ENCODE measurements at places on chromosomes 6 and 20.
A peak's percentile ranks its signal among the peaks of the same experiment; 100 is the strongest.

DNA sequence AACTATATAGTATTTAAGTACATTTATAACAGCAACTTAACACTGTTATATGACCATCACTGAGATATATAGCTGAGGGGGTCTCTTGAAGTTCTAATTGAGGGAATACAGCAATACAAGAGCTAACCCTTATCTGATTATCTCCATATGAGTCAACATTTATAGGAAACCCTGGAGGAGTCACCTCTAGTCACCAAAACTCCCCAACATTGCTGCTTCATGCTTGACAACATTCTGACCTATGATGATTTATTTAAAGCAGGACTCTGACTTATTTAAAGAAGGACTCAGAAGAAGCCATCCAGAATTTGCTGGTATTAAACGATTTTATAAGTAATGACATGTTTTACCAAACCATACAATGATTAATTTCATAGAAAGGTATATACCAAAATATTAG is 182.6 kb upstream of the NOX3 start:
- DNase-seq, result no peak

DNA sequence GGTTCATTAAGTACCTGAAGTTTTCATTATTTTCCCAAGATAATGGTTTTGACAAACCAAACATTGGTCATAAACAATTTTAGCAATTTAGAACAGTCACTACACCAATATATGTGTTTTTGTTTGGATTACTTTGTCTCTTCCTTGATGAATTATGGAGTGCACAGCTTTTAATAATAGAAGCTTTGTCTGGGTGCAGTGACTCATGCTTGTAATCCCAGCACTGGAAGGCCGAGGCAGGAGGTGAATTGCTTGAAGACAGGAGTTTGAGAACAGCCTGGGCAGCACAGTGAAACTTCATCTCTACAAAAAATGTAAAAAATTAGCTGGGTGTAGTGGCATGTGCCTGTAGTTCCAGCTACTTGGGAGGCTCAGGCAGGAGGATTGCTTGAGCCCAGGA is 89.4 kb upstream of the ANKEF1 start:
- DNase-seq, result no peak

- no peak for DNase-seq
Observed at GRCh38 chr6:143400258-143401067, 50.0 kb downstream of the ADAT2 start.

DNA sequence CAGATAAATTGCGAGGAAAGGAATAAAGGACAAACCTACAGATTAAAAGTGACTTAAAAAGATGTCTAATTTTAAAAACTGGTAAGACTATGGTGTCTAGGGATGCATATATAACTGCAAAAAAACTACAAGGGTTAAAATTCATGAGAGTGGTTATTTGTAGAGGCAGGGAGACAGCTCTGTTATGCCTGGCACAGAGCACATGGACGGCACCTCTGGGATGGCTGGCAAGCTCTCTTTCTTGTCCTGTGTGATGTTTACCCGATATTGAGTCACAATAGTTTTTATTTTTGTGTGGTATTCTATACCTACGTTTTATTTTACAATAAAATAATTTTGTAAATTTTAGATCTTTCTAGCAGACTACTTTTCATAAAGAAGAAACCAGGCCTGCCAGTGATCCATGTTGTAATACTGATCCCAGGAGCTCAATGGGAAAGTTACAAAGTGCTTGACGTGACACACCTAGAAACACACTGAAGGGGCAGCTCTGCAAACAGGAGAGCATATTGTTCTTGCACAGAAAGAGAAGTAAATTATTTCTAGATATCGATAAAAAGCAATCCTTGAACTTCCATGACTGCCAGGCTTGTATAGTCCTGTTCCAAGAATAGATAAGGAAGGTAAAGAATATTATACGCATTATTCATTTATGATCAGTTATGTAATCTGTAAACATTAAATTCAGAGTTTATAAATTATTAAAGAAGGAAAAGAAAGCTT is 290.0 kb downstream of the PTPRK start:
- DNase-seq, result no peak

DNA sequence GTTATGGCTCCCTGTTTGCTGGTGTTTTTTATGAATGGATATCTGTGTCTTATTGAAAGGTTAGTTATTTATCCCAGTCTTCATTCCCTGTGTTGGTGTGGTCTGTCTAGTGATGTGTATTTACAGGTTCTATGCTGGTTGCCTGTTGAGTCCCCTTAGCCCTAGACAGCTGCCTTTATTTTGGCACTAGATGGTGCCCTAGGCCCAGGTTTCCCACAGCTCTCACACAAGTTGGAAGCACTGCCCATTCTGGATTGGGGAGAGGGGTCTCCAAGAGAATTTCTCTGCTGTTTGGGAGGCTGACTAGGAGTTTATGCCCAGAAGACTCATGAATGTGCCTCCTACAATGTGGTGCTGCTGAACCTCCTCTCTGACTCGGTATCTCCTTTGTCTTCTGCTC is 12.4 kb downstream of the GRM1 start:
- peak; percentile 27 for DNase-seq

- no peak for DNase-seq
Observed at GRCh38 chr6:82068721-82069120, 178.8 kb downstream of the IBTK start.

- DNase-seq, result no peak
Observed at GRCh38 chr6:135126034-135126433, 55.1 kb upstream of the MYB start.

GRCh38 chr20:31698803-31699718 is 23.6 kb downstream of the BCL2L1 start:
- no peak for DNase-seq

GRCh38 chr6:67190733-67191132 is 1444.3 kb upstream of the ADGRB3 start:
- no peak for DNase-seq

DNA sequence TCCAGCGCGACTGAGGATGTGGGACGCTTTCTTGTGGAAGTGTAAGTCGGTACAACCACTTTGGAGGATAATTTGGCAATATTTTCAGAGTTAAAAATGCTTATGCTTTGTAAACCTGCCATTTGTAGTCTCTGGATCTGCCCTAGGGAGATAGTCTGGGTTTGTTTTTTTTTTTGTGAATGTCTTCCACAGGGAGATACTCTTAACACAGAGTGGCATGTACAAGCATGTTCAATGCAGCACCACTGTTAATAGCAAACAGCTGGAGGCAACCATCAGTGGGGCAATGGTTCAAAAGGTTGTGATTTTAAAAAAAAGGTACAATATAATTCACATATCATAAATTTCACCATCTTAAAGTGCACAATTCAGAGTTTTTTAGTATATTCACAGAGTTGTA is 22.4 kb downstream of the SLC9A8 start:
- no peak for DNase-seq

DNA sequence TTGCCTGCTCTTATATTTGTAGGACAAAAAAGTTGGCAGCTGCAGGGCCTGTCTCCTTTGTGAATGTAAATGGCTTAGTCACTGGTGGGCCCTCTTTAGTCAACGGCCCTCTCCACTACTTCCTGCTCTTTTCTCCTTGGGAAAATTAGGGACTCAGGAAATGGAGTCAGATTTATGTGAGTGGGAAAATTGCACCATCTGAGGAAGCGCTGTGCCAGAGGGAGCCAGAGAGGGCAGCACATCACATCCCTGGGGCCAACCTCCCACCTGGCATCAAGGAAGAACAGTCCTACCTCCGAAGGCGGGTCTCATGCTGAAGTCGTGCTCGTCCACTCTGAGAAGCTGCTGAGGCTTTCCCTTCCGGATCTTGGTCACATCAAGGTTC is 15.6 kb downstream of the GABRR2 start:
- DNase-seq, result no peak

GRCh38 chr6:17013701-17014100 is 88.1 kb upstream of the STMND1 start:
- DNase-seq, result no peak

DNA sequence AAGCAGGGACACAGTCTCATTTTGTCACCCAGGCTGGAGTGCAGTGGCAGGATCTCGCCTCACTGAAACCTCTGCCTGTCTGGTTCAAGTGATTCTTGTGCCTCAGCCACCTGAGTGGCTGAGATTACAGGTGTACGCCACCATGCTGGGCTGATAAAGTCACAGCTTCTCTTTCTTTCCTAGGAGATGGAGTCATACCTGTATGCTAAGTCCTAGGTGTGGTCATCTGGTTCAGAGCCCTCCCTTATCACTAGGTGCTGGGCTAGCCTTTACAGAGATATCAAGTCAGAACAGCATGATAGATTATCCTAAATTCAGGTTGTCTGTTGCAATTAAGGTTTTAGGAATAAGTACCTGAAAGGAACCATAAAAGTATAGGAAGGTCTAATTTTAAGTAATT is 86.7 kb downstream of the AHI1 start:
- no peak for DNase-seq

DNA sequence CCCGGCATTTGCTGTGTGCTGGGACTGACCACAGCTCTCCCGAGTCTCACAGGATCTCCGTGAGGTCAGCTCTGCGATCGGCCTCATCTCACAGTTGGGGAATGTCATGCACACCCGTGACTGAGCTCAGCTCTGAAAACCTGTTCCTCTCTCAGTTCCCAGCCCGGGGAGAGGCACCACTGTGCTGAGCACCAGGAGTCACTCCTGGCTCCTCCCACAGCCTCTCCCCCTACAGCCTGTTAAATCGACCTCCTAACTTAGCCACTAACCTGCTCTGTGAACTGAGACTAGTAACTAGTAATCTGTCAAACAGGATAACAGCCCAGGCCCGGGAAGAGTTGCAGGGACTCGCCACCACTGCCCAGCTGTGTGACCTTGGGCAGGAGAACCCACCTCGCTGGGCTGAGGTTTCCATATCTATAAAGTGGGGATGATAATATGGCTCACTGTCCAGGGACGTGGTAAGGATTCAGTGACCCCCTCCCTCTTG is 20.1 kb upstream of the NOL4L start:
- DNase-seq, result no peak

DNA sequence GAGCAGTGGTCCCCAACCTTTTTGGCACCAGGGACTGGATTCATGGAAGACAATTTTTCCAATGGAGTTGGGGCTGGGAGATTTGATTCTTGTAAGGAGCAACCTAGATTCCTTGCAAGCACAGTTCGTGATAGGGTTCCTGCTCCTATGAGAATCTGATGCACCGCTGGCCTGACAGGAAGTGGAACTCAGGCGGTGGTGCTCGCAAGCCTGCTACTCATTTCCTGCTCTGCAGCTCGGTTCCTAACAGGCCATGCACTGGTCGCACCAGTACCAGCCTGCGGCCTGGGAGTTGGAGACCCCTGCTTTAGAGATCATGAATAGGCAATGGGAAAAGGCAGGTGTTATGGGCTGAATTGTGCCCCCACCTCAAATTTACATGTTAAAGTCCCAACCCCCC is 131.2 kb downstream of the PFDN4 start:
- no peak for DNase-seq

DNA sequence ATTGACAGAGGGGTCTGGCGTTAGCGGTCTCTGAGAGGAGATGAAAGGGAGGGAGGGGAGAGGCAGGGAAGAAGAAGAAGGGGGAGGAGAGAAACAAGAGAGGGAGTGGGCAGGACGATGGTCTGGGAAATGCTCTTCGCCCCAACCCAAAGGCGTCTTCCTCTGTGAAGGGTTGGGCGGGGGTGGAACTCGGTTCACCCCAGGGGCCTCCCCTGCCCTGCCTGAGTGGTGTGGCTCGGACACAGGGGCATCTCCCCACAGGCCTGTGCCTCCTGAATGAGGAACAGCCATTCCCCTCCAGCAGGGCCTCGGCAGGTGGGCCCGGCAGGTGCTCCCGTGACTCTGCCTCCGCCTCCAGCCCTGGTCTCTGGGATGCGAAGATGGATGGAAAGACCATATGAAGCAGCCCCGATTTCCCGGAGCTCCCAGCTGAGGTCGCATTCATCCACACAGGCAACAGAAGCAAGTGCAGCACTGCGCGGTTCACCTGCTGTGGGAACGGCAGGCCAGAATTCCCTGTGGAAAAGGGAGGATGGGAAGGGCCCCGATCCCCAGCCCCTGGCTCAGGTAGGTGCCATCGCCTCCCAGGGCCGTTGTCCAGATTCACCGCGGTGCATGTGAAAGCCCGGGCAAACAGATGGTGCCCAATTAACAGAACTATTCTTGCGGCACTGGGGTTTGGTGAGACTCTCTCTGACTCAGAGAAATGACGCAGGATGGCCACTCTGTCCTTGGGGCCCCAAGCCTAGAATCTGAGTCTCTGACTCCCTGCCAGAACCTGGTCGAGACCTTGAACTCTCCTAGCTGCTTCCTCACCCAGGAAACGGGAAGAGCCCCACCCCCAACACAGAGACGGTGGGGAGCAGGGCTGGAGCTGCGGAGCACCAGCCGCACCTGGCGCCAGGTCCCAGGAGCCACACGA is 29.4 kb upstream of the RPS6KA2 start:
- no peak for DNase-seq

- DNase-seq, result no peak
Observed at GRCh38 chr6:96186094-96186493, 170.3 kb downstream of the FUT9 start.

DNA sequence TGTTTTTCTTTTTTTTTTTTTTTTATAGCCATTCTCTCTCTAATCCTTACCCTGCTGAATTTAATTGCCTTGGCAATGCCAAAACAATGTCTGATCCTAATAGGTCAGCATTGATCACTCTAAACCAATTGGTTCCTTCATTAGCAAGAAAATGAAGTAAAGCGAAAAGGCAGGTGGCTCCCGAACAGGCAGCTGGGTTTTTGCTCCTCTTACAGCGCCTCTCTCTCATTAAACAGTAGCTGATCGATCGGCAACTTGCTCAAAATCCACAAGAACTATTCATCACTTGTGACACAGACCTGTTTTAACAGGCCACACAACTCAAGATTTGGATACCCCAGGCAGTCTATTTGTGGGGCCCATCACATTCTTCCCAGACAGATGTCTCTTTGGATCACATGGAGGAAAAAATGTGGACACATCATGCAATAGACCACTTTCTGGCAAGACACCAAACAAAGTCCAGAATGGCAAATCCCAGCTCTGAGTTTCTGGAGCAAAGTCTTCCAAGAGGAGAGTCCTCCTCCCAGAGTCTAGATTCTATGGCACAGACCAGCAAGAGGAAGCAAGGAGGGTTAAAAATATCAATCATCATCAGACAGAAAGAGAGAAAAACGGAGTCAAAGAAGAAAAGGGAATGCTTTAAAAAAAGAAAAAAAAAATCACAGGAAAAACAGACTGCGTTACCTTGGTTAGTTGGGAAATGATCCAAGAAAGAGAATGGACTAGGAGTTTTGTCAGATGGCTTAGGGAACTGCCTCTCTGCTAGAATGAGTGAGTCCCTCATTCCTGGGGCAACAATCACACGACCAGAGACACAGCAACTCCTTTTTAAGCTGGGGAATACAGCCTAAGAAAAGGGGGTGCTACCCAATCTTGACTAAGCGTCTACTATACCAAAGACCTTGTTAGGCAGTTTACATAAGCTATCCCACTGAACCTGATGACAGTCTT is 247.8 kb downstream of the BTBD9 start:
- DNase-seq, result no peak

DNA sequence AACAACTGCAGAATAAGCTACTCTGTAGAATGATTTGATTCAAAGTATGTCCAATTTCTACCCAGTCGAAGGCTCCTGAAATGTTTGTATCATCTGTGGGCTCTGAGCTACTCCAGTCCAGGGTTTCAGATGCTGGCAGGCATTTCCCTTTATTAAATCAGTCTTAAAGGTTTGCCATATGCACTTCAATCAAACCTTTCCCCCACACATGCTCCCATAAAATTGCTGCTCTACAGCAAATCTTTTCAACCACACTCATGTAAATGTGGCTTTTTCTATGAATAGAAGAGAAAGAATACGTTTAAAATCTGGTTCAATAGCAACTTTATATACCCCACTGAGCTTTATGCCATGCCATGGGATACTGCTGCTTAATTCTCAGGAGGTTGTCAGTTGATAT is 242.4 kb upstream of the MAP3K7 start:
- no peak for DNase-seq

Data from nephron progenitor cell (in vitro differentiated cells).